Activated T-helper 1 cell treated with anti-CD3 and anti-CD28 coated beads, Interleukin-12 subunit alpha, Interleukin-12 subunit beta, Interleukin-2, Interleukin-4 antibody, amounts not matched to agents 30 ng/mL and 10 ng/mL and 1 ng/mL, durations not matched to agents 14 hours and 24 hours and 36 hours (primary cell): ENCODE measurements at places on chromosomes 5 and 9. TPM values are rescaled to one million over a fixed set of nuclear protein-coding genes. Genes with fewer than 3 reads are reported as not detected.

- DNase-seq, result no peak
- peaks cover 44% of the 10 kb centered on the region for H3K4me1 ChIP-seq
- no peak overlapping the region for H3K4me3 ChIP-seq
These were observed 118.2 kb upstream of the HMHB1 start for GRCh38 chr5:143693651-143694252.

DNA sequence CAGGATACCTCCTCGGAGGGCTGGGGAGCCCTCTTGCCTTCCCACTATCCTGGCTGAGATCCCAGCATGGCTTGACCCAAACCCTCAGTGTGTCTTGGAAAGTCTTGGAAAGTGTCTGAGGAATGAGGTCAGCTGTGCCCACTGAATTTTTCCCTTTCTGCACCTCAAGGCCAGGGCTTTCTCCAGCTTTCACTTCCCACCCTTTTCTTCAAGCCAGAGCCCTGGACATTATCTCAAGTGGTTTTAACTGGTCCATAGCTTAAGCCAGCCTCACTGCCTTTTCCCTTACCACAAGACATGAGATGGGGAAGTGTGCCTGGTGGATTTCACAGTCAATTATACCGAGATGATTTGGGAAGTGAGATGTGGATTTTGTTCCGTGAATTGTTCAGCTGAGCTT, 35.7 kb upstream of the LHX2 start:
- H3K27ac ChIP-seq, result no peak overlapping the region
- H3K4me1 ChIP-seq, result no peaks in the 10 kb centered on the region
- no peaks in the 10 kb centered on the region for H3K36me3 ChIP-seq

- no peaks in the 10 kb centered on the region for H3K27me3 ChIP-seq
- H3K4me1 ChIP-seq, result peaks cover 5% of the 10 kb centered on the region
- no peak for DNase-seq
- H3K27ac ChIP-seq, result no peak overlapping the region
These were observed 24.3 kb upstream of the UBAP2 start for GRCh38 chr9:34072868-34073590.

The GPR151 gene
- total RNA-seq, result not detected in 2 replicates

The INSL6 gene
- total RNA-seq, result not detected in 2 replicates

The ZCCHC10 gene
- total RNA-seq, result 37.6 and 41.7 TPM in 2 replicates

DNA sequence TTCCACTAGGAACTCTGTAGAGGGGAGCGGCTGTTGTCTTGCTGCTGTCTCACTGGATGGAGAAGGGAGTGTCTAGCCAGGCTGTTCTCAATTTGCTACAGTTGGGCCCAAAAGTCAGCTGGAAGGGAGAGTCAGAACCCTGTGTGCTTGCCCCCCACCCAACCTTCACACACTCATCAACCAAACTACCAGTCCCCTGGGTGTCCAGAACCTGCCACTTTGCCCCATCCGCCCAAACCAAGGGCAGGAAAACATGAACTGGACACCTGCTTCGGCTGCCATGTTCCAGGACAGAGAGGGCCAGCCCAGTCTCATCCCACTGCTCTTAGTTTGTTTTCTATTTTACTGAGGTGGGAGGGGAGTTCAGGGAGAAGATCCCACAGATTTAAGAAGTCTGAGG, 82.1 kb downstream of the S1PR3 start:
- H3K27ac ChIP-seq, result no peak overlapping the region
- no peak overlapping the region for H3K4me3 ChIP-seq
- H3K36me3 ChIP-seq, result no peaks in the 10 kb centered on the region
- peaks cover 18% of the 10 kb centered on the region for H3K27me3 ChIP-seq
- DNase-seq, result no peak

The C9orf50 gene
- total RNA-seq, result not detected in 2 replicates

GRCh38 chr5:133249593-133249992, 197.8 kb downstream of the HSPA4 start:
- H3K27me3 ChIP-seq, result peaks cover 5% of the 10 kb centered on the region
- H3K4me1 ChIP-seq, result peaks cover 6% of the 10 kb centered on the region
- no peaks in the 10 kb centered on the region for H3K36me3 ChIP-seq
- H3K4me3 ChIP-seq, result no peak overlapping the region
- no peak for DNase-seq
- no peak overlapping the region for H3K27ac ChIP-seq

The IFNA13 gene
- total RNA-seq, result not detected in 2 replicates

GRCh38 chr5:55636683-55637082, 75.4 kb downstream of the SLC38A9 start:
- H3K27me3 ChIP-seq, result no peaks in the 10 kb centered on the region
- H3K4me3 ChIP-seq, result no peak overlapping the region
- H3K36me3 ChIP-seq, result peaks cover 10% of the 10 kb centered on the region

GRCh38 chr5:1103505-1104326, 8.1 kb downstream of the SLC12A7 start:
- H3K27ac ChIP-seq, result no peak overlapping the region
- peaks cover 47% of the 10 kb centered on the region for H3K4me1 ChIP-seq
- no peak for DNase-seq
- no peaks in the 10 kb centered on the region for H3K27me3 ChIP-seq
- peak overlapping the region; percentile 80 for H3K4me3 ChIP-seq

DNA sequence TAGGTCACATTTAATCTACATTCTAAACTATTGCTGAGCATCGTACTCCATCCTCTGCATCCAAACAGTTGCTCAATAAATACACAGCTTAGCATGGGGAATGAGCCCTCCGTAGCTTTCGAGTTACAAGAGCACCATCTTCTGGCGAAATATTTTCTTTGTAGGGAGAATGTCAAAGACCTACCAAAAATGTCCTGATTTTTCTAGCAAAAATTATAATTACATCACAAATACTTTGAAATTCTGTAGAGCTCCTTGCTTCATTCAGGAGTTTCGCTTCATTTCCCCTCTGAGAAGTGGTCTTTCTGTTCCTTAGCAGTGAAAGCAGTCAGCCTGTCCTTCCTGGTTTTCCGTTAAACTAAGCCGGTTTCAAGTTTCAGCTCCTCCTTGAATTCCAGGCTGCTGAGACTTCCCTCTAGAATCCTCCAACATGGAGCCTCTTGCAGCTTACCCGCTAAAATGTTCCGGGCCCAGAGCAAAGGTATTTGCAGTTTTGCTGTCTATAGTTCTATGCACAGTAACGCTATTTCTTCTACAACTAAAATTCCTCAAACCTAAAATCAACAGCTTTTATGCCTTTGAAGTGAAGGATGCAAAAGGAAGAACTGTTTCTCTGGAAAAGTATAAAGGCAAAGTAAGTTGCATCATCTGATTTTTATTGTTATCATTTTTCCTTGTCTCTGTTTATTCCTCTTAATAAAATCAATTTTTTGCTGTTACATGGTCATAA, at the start of gene GPX8:
Gene GPX8, plus strand, starts transcription at position 409 of the 730 bp plus-strand sequence. Its CDS starts 22 bp downstream, at position 431.
- no peaks in the 10 kb centered on the region for H3K36me3 ChIP-seq
- H3K27me3 ChIP-seq, result peaks cover 64% of the 10 kb centered on the region
- peaks cover 8% of the 10 kb centered on the region for H3K4me1 ChIP-seq
- H3K27ac ChIP-seq, result no peak within 1 kb of the TSS
- no peak within 1 kb of the TSS for H3K4me3 ChIP-seq

- no peak overlapping the region for H3K4me3 ChIP-seq
- peaks cover 10% of the 10 kb centered on the region for H3K27me3 ChIP-seq
- H3K36me3 ChIP-seq, result no peaks in the 10 kb centered on the region
These were observed 19.4 kb upstream of the MED10 start for GRCh38 chr5:6397536-6398269.

The SPATA31C1 gene
- total RNA-seq, result not detected in 2 replicates
